ENCODE measurements at places on chromosomes 13 and 19. TPM values are rescaled to one million over a fixed set of nuclear protein-coding genes. Genes with fewer than 3 reads are reported as not detected.

- DNase-seq, result no peak
Observed at GRCh38 chr13:54210397-54211049, 1181.9 kb downstream of the OLFM4 start.

- DNase-seq, result no peak
Observed at GRCh38 chr13:106683179-106683578, 115.2 kb upstream of the ARGLU1 start.

- DNase-seq, result no peak
Observed at GRCh38 chr19:1274081-1274851, 1.1 kb upstream of the FAM174C start.

GRCh38 chr13:28001049-28001448 is 12.6 kb upstream of the URAD start:
- no peak for DNase-seq

DNA sequence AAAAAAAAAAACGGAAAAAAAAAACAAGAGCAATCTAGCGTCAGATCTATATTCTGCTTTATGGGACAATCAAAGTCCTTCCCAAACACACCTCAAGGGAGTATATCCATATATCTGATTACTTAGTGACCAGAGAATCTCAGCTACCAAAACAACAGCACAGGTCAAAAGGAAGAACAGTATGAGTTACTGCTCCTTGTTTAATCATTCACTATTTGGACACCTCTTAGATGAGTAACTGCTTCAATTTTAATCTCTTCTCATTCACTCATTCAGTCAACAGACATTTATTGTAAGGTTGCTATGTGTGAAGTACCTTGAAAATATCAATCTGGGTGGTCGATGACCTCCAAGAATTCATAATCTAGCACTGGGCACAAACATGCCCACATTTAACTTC is 193.2 kb downstream of the IRS2 start:
- DNase-seq, result no peak

DNA sequence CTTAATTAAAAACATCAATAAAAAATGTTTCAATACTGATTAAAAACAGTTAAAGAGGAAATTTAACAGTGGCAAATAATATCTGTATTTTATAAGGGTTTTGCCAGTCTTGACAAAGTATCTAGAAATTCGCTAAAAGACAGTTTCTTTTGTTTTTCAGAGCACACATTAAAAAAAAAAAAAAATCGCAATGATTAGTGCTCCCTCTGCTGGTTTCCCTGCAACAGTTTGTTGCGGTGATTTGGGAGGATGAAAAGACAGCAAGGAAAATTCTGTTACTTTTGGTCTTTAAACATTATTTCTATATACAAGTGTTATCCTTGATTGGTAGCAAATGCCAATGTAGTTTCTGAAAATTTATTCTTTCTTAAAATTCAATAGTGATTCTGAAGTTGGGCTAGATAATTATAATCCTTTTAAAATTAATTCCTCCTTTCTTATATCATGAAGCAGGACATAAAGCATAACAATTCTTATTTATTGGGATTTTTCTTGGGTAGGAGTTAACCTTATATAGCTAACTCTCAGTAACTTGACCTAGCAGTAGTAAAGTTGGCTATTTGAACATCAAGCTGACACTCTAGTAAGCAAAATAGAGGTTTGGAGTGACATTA is 23.1 kb upstream of the SPRY2 start:
- DNase-seq, result no peak

GRCh38 chr19:11021760-11022144 is 60.9 kb downstream of the SMARCA4 start:
- no peak for DNase-seq

DNA sequence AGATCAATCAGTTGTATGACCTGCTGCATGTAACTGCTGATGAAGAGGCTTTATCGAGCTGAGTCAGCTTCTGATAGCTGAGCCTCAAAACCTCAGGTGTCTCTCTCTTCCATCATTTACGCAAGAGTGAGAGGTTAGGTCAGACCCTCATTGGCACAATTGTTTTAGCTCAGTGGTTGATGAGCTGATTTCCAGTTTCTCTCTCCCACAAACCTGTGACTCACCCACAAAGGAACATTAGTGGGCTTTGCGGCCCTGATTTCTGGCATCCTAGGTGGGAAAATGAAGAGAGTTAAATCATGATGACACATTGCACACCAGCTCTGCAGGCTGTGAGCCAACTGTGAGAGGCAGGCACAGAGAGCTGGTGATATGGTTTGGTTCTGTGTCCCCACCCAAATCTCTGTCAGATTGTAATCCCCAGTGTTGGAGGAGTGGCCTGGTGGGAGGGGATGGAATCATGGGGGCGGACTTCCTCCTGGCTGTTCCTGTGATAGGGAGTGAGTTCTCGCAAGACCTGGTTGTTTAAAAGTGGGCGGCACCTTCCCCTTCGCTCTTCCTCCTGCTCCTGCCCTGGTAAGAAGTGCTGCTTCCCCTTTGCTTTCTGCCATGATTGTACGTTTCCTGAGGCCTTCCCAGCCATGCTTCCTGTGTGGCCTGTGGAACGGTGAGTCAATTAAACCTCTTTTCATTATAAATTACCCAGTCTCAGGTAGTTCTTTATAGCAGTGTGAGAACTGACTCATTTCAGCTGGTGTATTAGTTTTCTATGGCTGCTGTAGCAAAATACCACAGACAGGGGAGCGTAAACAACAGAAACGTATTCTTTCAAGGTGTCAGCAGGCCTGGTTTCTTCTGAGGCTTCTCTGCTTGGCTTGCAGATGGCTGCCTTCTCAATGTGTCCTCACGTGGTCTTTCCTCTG is 33.5 kb upstream of the TMTC4 start:
- no peak for DNase-seq

DNA sequence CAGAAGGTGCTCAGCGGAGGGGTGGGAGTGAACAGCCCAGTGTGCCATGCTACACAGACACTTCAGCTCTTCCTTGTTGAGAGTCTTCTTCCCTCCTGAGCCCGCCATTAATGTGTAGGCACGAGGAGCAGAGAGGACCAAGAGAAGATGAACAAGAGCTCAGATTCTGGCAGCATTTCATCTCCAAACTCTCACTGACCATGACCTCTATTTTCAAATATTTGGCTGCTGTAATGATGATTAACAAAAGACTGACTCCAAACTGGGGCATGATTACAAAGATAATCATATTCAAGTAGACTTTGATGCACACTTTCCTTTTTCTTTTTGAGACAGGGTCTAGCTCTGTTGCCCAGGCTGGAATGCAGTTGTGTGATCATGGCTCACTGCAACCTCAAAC is 236.5 kb downstream of the DCLK1 start:
- DNase-seq, result no peak

MYCBP2 gene
- total RNA-seq, result 342 TPM

CRLF1 gene
- 27.4 TPM for total RNA-seq

FAAP24 gene
- 2.1 TPM for total RNA-seq

Measured in tibial nerve (tissue), 4 donors.